Keratinocyte (primary cell): ENCODE measurements at places on chromosomes 4 and X. TPM values are rescaled to one million over a fixed set of nuclear protein-coding genes. Genes with fewer than 3 reads are reported as not detected.

MGAT4D gene
- not detected in 3 replicates for polyA plus RNA-seq

GRCh38 chrX:145631461-145631951 lies 186.1 kb upstream of the SLITRK2 start:
- H3K4me1 ChIP-seq, result no peaks in the 10 kb centered on the region
- H3K36me3 ChIP-seq, result no peaks in the 10 kb centered on the region
- H3K27ac ChIP-seq, result no peak overlapping the region
- no peaks in the 10 kb centered on the region for H3K27me3 ChIP-seq

- no peaks in the 10 kb centered on the region for H3K4me1 ChIP-seq
- H3K36me3 ChIP-seq, result no peaks in the 10 kb centered on the region
- no peak overlapping the region for H3K4me3 ChIP-seq
- H3K27me3 ChIP-seq, result no peaks in the 10 kb centered on the region
- H3K27ac ChIP-seq, result no peak overlapping the region
These were observed 69.1 kb upstream of the PLAC1 start for GRCh38 chrX:134727363-134727762.

GRCh38 chr4:44760142-44760898 lies 34.0 kb upstream of the GNPDA2 start:
- H3K27me3 ChIP-seq, result no peaks in the 10 kb centered on the region
- no peak overlapping the region for H3K27ac ChIP-seq
- no peak for DNase-seq

- H3K4me1 ChIP-seq, result no peaks in the 10 kb centered on the region
- no peak overlapping the region for H3K27ac ChIP-seq
- no peaks in the 10 kb centered on the region for H3K36me3 ChIP-seq
These were observed 117.6 kb downstream of the FGF16 start for GRCh38 chrX:77564823-77565222.

- no peaks in the 10 kb centered on the region for H3K27me3 ChIP-seq
- H3K36me3 ChIP-seq, result no peaks in the 10 kb centered on the region
- no peak overlapping the region for H3K27ac ChIP-seq
- H3K4me1 ChIP-seq, result no peaks in the 10 kb centered on the region
- DNase-seq, result no peak
These were observed 4.4 kb upstream of the HTATSF1 start for GRCh38 chrX:136493011-136493410.
